ENCODE measurements at places on chromosomes 4 and X. TPM values are rescaled to one million over a fixed set of nuclear protein-coding genes. Genes with fewer than 3 reads are reported as not detected.

Gene BMPR1B
- 2.1 TPM for total RNA-seq

Gene CXCR3
- 0.46 TPM for total RNA-seq

Gene ANOS1
- total RNA-seq, result 5.3 TPM

Gene NLGN3
- total RNA-seq, result 0.46 TPM

Gene GPR143
- total RNA-seq, result not detected

Gene SLC25A43
- 0.93 TPM for total RNA-seq

Gene SFRP2
- total RNA-seq, result not detected

Gene TSPAN6
- 6.2 TPM for total RNA-seq

Gene CCDC158
- total RNA-seq, result 1.0 TPM

Gene PABPC1L2A
- total RNA-seq, result not detected

Gene DRP2
- not detected for total RNA-seq

Gene VCX
- total RNA-seq, result not detected

GRCh38 chrX:111823128-111823527, 52.9 kb upstream of the TRPC5OS start:
- DNase-seq, result no peak

DNA sequence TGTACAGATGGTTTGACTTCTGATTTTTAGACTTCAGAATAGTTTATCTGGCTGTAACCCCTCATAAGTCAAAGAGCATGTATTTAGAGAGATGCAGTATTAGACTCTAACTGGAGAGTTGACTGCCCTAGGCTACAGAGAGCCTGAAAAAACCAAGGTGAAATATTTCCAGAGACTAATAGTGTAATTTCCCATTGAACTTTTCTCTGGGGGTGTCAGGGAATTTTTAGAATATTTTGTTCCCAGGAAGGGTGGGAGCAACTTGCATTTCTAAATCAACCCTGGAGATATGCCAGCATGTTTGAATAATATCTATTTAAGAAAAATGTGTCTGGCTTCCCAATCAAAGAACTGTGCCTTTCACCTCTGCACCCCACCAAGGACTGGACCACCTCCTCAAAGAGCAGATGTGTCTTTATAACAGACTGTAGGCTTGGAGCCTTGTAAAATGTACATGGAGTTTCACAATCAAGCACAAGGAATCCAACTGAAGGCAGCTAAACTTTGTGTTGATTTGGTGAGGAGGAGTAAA, 2.0 kb downstream of the ANXA3 start:
- no peak for DNase-seq

DNA sequence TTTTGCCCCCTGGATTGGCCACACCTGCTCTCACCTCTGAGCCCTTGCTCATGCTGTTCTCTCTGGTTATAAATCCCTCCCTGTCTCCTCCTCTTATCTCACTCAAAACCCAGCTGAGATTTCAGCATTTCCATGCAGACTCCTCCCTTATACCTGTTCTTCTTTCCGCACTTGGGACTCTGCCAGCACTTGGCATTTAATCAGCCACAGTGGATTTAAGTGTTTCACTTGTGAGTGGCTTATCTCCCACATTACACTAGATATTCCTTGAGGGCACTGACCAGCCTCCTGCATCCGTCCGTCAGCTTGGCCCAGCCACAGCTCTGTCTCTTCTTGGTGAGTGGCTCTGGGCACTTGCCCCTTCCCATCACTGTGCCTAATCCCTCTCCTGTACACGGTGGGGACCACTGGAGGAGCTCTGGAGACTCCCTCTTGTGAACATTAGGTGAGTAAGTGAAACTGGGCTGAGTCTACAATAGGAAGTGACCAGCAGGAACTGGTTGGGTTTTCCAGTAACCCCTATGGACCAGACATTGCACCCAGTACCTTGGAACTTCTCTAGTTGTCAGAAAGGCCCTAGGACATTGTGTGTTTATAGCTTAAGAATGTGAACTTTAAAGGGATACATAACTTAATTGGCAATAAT, 19.9 kb downstream of the FGFBP1 start:
- DNase-seq, result no peak

DNA sequence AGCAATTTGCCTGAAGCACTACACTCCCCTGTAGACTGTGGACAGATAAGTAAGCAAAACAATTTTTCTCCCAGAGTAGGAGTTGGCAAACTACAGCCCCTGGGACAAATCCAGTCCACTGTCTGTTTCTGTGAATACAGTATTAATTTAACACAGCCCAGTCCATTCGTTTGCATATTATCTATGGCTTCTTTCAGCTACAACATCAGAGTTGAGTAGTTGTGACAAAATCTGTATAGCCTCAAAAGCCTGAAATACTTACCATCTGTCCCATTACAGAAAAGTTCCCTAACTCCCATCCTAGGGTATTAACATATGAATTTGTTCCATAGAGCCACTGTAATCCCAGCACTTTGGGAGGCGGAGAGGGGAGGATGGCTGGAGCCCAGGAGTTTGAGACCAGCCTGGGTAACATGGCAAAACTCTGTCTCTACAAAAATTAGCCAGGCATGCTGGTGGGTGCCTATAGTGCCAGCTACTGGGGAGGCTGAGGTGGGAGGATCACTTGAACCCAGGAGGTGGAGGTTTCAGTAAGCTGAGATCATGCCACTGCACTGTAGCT, 53.0 kb downstream of the AMELX start:
- DNase-seq, result no peak

- no peak for DNase-seq
Measured at GRCh38 chr4:89099034-89099433, 12.3 kb upstream of the TIGD2 start.

DNA sequence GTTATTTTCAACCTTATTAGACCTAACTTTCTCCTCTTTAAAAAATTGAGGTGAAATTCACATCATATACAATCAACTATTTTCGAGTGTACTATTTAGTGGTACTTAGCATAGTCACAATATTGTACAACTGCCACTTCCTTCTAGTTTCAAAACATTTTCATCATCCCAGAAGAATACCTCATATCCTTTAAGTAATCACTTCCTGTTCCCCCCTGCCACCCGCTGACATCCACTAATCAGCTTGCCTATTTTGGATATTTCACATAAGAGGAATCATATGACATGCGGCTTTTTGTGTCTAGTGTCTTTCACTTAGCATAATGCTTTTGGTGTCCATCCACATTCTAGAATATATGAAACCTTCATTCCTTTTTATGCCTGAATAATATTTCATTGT, 10.0 kb upstream of the PPA2 start:
- DNase-seq, result no peak

- no peak for DNase-seq
Measured at GRCh38 chrX:40116925-40117324, 19.2 kb upstream of the BCOR start.

DNA sequence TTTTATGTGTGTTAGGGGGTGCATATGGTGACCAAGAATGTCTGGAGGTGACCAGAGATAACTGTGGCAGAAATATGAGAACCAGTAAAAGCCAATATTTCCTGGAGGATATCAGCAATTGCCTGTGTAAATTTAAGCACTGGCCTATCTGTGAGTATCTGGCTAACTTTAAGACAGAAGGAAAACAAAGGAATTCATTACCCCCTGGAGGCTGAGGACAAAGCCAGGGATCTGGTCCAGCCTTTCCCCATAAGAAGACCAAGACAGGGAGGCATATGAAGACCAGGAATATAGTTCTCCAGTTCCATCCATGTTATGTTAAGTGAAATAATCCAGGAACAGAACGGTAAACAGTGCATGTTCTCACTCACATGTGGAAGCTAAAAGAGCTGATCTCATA, 49.2 kb downstream of the MFAP3L start:
- DNase-seq, result no peak

DNA sequence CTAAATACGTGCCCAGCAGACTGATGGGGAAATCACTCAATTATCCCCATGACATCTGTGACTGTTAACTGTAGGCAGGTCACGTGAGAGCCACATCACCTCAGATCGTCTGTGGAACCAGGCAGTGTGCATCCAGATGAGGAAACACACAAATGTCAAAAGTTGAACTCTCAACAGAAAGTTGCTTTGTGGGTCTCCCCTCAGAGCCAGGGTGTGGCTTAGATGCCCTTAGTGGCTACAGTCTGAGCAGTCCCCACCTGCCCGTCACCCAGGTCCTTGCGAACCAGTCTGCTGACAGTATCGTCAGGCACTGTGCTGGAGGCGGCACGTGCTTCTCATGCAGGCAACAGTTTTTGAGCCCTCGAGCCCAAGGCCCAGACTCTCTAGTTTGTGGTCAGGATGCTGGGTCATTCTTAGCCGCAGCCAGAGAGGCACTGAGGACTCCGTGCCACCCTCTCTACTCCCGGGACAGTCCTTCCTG, 10.8 kb downstream of the TMEM187 start:
- no peak for DNase-seq

GRCh38 chrX:50470103-50471031, at the start of gene DGKK:
Gene DGKK (minus strand): TSS chrX:50470825. CDS start chrX:50470678, 147 bp downstream.
- DNase-seq, result no peak

- DNase-seq, result no peak
Measured at GRCh38 chr4:98632258-98632657, 26.2 kb downstream of the TSPAN5 start.

DNA sequence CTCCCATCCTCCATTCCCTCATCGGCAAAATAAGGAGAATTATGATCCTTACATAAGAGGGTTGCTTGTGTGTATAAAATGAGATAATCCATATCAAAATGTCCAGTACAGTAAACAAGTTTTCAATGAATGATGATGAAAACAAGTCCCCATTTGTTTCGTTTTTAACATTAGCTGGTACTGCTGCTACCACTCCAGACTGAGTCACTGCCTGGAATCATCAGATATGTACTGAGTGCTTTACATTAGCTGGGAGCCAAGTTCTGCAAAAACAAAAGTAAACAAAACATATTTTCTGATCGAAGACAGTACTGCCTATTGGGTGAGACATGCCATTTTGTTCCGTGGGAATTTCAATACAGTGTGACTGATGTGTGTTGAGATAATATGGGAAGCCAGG, 123.2 kb upstream of the IGFBP7 start:
- DNase-seq, result no peak

GRCh38 chr4:75051431-75051830, 118.5 kb downstream of the PARM1 start:
- no peak for DNase-seq

- DNase-seq, result no peak
Measured at GRCh38 chr4:48225368-48226141, 44.1 kb downstream of the TEC start.

DNA sequence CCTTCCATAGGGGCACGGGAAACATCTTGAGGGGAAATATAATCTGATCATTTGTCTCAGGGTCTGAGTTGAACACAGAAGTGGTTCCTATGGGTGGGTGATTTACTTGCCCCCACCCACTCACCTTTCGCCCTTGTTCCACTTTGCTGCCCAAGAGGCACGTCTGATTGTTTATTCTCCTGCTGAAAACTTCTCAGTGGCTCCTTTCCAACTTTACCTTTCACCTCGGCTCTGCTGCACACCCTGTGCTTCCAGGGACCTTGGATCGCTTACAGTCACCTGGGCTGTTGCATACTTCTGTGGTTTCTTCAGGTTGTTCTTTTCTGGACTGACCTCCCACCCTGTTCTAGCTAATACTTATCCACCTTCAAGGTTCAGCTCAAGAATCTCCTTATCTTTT, 213.4 kb upstream of the JADE1 start:
- DNase-seq, result no peak

- peak; percentile 27 for DNase-seq
Measured at GRCh38 chr4:78776729-78777575, 802 bp downstream of the BMP2K start.

- no peak for DNase-seq
Measured at GRCh38 chrX:19904778-19905367, 17.5 kb upstream of the SH3KBP1 start.

- DNase-seq, result no peak
Measured at GRCh38 chr4:168857009-168857408, 153.0 kb downstream of the CBR4 start.

- DNase-seq, result peak; percentile 29
Measured at GRCh38 chr4:123401271-123402120, 4.9 kb downstream of the SPRY1 start.

DNA sequence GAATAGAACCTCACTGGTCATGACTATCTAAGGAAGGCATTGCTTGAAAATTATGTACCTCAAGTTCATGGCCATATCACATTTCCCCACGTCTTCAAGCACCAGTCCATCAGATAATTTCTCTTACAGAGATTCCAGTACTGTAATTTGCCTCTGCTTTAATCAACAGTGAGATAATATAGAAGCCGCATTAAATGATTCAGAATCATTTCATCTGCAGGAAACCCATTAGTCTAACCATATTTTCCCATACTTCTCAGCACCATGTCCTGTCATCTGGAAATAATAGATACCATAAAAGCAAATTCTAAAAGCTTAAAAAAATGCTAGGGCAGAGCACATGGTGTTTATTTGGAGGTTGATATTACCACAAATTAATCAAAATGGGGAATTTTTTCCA, 310.3 kb upstream of the SLIT2 start:
- no peak for DNase-seq

- DNase-seq, result no peak
Measured at GRCh38 chrX:122268353-122268752, 915.7 kb upstream of the GRIA3 start.

DNA sequence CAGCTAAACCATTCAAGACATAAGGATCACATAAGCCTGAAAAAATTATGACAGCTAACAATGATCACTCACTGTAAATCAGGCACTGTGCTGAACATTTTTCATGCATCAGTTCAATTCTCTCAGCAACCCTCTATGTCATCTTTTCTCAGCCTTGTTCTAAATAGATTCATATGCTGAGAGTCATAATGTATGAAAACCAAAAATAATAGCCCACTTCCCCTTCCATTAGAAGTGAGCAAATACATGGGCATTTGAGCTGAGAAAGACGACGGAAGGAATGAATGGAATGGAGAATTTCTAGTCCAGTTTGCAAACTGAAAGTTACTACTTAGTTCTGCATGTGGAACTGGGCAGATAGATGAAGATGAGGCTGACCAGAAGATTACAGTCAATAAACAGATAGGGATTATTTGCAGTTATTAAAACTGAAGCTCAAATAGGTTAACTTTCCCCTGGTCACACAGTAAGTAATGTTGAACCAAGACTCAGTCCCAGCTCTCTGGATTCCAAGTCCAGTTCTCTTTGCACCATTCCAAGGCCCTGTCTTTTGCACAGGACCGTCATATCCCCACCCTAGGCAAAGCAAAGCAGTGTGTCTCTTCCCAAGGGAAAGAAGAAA, 1.6 kb upstream of the SH3RF1 start:
- no peak for DNase-seq

DNA sequence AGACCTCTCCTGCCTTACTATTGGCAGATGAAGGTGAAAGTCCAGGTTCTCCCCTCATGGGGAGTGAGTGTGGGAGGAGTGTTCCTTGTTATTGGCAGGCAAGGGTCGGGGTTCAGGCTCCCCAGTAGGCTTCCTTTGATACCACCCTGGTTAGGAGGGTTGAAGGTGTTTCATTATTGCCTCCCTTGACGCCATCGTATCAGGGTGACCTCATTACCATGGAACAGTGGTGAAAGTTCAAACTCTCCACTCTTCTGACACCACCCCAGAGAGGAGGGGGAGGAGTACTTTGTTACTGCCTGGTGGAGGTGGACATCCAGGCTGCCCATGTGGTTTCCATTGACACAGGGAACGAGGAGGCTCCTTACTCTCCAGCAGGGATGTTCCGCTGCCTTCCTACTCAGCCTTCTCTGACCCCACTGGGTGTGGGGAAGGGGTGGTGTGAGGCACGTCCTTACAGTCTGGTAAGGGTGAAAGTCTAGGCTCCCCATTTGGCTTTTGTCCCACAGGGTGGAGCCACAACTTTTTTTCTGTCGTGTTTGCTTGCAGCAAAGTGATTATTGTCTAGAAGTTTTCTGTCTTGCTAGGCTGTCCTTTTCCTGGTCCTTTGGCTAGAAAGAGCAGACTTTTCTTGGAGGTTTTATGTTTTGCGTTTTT, 37.2 kb upstream of the USP9X start:
- no peak for DNase-seq

GRCh38 chrX:5756616-5757015, 472.1 kb downstream of the NLGN4X start:
- DNase-seq, result no peak
